Stimulated activated CD8-positive, alpha-beta memory T cell treated with anti-CD3 and anti-CD28 coated beads, Interleukin-15, amount 100 ng/mL, for 48 hours (primary cell): ENCODE measurements at places on chromosomes 4 and X.

DNA sequence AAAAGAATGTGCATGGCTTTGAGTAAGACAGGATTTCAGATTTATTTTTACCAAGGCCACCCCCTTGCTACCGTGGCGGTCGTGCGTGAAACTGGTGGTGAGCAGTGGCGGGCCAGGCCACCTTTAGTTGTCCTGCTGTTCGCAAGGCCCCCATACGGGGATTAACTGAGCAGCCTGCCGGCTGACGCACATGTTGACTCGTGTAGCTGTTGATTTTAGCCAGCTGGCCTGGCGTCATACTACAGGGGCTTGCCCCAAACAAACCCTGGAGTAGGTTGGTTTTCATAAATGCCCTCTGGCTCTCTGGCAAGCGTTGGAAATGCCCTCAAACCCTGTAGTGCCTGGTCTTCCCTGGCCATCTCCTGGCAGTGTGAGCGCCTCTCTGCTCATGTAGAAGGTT, 28.4 kb downstream of the WFS1 start:
- no peak for DNase-seq

DNA sequence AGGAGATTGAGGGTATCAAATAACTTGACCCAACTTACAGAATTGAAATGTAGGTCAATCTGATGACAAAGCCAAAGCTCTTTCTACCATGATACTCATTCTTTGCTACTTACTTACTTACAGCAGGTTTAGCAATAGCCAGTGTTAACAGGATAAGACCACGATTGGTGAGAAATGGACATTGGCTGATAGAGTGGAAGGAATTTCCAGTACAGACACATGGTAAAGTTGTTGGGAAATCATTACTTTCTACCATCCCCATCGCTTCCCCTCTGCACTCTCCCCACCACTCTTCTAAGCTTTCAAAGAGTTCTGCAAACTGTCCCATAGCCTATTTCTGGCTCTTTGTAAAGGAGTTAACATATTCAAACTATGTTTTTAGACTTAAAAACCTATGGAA, 119.7 kb downstream of the CHRNA9 start:
- DNase-seq: no peak

- DNase-seq: no peak
Observed at GRCh38 chr4:127249767-127250108, 383.0 kb upstream of the INTU start.

DNA sequence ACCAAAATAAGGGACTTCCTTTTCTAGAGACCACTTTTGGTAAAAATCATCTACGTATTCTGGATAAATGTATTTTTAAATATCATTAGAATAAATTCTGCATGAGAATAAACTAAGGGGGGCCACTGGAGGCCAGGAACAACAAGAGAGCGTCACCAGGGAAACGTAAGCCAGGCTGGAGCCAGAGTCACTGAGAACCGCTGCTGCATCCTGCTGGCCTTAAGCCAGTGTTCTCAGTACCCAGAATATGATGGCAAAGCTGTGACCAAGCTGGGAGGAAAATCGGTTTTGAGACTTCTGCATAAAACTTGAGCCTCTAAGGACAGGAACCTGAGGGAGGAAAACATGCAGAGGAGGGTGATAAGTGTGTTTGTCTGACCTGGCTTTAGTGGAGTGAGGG, 63.0 kb upstream of the FAM9A start:
- DNase-seq: no peak

GRCh38 chrX:74195120-74195519, 108.9 kb upstream of the ZCCHC13 start:
- DNase-seq: no peak

DNA sequence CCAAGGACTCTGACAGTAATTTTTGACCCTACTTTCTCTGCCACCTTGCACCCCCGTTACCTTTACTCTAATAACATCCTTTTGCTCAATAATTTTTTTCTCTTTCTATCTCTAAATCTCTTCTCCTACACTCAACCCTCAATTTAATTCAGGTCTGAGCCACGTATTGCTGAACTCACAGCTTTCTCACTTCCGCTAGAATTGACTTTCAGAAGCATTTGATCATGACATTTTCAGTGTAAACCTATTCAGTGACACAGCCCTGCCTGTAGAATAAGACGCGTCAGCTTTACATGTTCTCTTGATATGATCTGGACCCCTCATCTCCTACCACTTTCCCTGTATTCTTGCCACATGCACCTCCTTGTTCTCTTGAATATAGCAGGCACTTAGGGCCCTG, 439.5 kb upstream of the MAGEB2 start:
- DNase-seq: no peak

- DNase-seq: no peak
Observed at GRCh38 chrX:10795721-10796120, 175.3 kb upstream of the MID1 start.

GRCh38 chr4:1029529-1029928, 18.1 kb downstream of the FGFRL1 start:
- DNase-seq: no peak

DNA sequence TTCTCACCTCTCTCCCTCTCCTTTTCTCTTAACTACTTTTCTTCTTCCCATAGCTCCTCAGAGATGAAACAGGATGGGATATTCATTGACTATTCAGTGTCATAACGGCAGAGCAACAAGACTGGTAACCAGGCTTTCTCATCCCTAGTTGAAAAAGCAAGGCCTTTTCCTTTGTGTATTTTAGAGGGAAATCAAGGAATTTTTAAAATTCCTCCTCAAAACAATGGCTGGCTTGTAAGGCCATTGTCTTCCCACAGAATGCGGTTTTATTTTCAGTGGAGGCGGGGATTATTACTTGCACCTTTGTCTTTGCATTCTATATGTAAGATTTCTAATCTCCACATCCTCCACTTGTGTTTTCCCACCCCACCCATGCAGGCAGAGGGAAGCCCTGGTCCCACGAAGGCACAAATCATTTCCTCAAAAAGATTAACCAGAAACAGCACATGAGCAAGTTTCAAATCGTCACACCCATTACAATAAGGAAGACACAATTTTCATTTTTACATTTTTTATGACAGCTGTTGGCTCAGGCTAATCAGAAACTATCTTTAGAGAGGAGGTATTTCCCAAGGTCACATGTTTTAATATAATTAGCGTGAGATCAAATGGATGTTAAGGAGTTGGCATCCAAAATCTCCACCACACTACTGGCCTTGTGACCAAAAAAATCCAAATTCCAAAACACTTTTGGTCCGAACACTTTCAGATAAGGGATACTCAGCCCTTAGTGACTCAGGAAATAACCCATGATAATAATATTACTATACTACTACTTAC, 53.0 kb upstream of the KDR start:
- no peak for DNase-seq

DNA sequence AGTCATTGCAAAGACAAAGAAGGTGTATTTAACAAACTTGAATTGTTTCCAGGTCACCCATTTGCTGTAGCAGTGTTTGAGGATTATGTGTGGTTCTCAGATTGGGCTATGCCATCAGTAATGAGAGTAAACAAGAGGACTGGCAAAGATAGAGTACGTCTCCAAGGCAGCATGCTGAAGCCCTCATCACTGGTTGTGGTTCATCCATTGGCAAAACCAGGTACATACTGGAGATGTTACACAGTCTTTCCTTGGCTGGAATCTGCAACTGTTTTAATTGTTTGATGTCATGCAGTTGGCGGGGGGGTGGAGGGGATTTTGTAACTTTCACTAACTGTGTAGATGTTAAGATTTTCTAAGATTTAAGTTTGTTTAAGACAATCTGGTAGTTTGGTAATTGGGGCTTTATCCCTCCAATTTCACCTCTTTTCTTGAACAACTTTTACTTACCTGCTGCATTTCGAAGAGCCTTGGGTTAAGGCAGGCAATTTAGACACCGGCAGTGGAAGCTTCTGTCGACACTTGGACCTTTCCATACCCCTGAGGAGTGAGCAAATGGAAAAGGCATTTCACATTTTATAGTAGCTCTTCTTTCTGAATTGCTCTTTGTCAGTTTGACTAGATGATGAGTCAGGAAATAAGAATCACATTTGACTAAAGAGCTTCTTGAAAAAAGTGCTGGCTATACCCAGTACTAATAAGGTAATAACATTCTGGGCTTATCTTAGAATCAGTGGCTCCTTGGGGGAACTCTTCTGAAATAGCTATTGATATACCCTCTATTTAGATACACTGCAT, 67.4 kb downstream of the EGF start:
- no peak for DNase-seq

- no peak for DNase-seq
Observed at GRCh38 chr4:121666091-121666679, 30.6 kb downstream of the ANXA5 start.

GRCh38 chr4:151163855-151164254, 64.4 kb downstream of the RPS3A start:
- no peak for DNase-seq

DNA sequence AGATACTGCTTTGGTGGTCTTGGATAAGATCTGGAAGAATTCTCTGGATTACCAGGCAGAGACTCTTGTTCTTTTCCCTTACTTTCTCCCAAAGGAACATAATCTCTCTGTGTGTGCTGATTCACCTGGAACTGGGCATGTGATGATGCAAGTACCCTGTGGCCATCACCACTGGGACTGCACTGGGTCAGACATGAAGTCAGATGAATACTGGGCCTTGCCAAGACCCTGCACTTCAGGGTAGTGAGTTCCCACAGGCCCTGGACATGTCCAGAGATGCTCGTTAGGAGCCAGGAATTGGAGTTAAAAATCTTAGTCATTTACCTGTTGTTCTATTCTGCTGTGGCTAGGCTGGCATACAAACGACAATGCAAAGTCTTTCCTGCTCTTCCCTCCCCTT, 290.1 kb upstream of the BMP3 start:
- no peak for DNase-seq

DNA sequence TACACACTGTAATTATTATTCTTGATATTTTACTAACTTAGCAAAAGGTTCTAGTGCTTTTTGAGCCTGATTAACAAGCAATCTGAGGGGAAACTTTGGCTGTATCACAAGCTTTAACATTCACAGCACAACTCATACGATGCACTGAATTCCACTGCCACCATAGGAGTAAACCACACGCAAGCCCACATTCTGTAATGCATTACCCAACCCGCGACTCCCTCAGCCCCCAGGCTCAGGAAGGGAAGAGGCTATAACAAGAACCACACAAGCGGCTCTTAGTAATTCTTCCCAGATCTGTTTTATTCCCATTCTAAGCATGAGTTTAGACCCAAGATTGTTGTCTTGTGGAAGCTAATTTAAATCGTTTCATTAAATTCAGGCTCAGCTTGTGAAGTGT, 138.5 kb upstream of the TBL1X start:
- no peak for DNase-seq

GRCh38 chr4:48187813-48188212, 53.8 kb upstream of the TXK start:
- DNase-seq: no peak

DNA sequence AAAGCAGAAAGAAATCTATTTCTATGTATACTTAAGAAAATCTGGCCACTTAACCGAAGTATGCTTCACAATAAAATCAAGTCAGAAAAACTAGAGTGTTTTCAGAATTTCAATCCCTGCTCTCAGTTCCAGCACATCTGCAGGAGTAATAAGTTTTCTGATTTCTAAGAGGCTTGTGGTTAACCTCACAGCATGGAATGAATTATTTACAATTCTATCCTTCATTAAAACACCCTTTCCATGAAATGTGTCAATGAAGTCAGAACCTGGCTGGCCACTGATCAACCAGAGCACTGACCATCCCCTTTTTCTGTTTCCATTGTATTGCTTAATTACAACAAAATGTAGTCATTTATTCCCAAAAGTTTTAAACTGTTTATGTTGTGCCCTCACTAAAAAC, 781.4 kb upstream of the INTU start:
- DNase-seq: no peak

DNA sequence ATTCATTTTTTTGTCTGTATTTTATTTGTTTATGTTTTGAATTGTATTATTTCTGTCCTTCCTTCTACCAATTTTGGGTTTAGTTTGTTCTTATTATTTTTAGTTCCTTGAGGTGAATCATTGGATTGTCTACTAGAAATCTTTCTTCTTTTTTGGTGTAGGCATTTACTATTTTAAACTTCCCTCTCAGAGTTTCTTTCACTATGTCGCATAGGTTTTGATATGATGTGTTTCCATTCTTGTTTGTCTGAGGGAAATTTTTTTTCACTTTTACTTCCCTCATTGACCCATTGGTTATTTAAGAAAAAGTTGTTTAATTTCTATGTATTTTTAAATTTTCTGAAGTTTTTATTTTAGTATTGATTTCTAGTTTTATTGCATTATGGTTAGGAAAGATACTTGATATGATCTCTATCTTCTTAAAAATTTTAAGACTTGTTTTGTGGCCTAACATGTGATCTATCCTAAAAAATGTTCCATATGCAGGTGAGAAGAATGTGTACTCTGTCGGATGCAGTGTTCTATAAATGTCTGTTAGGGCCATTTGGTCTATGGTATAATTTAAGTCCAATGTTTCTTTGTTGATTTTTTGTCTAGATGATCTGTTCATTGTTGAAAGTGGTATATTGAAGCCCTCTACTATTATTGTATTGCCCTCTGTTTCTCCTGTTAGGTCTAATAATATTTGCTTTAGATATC, 68.8 kb downstream of the IL15 start:
- no peak for DNase-seq

- no peak for DNase-seq
Observed at GRCh38 chr4:152953514-152953913, 17.4 kb downstream of the FHDC1 start.

- no peak for DNase-seq
Observed at GRCh38 chr4:472881-473569, 25.9 kb downstream of the ZNF721 start.

GRCh38 chr4:90445380-90445779, 318.2 kb downstream of the CCSER1 start:
- no peak for DNase-seq

- DNase-seq: no peak
Observed at GRCh38 chrX:154043003-154043763, 23.5 kb upstream of the IRAK1 start.

DNA sequence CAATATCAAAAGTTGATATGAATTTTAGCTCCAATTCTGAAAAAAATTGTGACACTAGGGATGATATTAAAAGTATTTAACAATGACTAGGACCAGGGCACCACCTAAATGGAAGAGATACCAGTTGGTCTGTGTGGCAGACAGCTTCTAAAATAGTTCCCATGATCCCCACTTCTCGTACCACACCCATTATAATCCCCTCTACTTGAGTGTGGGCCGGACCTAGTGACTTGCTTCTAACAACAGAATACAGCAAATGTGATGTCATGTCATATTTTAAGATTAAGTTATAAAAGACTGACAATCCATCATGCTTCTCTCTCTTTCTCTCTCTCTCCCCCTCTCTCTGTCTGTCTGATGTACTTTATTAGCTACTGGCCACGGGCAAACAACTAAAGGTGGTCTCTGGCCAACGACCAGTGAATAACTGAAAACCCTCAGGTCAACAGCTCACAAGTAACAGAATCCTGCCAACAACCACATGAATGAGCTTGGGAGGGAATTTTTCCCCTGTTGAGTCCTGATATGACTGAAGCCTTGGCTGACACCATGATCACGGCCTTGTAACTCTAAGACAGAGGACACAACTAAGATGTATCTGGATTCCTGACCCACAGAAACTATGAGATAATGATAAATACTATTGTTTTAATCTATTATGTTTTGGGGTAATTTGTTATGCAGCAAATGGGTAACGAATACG, 34.4 kb downstream of the FAM13A start:
- no peak for DNase-seq
